ENCODE measurements at places on chromosomes 6 and 20.

- no peak for DNase-seq
Measured at GRCh38 chr6:158910484-158911440, 89.2 kb downstream of the RSPH3 start.

DNA sequence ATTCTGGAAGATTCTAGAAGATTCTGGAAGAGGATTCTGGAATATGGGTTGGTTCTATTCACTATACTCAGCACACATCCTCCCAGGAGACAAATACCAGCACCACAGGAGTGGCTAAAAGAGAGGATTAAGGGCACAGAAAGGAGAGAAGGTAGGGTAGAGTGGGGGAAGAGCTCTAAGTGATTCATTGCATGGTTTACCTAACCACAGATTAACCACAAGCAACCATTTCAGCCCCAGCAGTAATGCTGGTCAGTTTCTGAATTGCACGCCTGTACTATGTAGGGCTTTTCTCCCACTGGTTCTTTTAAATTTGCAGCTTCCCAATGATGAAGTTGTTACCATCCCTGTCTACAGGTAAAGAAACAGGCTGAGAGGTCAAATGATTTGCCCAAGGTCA is 192.7 kb upstream of the PMEPA1 start:
- DNase-seq, result no peak

- DNase-seq, result no peak
Measured at GRCh38 chr20:58153121-58153520, 75.3 kb downstream of the ANKRD60 start.

- no peak for DNase-seq
Measured at GRCh38 chr20:51236421-51236820, 213.5 kb upstream of the KCNG1 start.

GRCh38 chr20:59809630-59810448 is 123.6 kb downstream of the SYCP2 start:
- no peak for DNase-seq

- no peak for DNase-seq
Measured at GRCh38 chr20:62511915-62512610, 36.3 kb upstream of the GATA5 start.

DNA sequence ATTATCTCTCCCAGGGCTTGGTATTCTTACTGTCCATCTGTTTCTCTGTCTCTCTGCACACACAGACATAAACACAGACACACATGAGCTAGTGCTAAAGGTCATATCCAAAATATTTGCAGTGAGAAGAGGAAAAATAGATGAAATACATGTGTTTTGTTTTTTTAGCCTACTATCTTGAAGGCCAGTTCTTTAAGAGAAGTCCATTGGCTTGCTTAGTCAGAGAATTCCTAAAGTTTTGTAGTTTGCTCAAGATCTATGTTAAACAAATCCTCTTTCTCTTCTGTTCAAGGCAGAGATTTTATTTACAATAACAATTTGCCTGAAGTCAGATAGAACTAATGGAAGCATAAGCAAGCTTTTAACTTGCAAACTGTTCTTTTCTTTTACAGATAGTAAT is 120.0 kb upstream of the AKIRIN2 start:
- DNase-seq, result no peak

DNA sequence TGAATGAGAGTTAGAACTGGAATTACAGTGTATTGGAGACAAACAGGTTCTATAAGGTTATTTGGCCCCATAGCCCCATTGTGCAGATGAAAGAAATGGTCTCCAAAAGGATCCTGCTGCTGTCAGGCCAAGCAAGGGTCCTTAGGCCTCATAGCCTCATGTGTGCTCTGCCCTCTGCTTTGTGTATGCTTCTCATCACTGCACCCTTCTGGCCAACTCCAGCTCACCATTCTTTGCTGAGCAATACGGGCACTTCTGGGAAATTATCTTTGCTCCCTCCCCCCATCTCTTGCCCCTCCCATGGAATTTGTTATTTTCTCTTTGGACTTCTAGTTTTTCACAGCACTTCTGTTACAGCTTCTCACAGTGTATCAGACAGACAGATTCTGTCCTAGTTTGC is 298.8 kb downstream of the FOXA2 start:
- DNase-seq, result no peak

- peak; percentile 62 for DNase-seq
Measured at GRCh38 chr20:62804627-62805154, at the start of gene OGFR. Gene OGFR, plus strand, starts transcription at chr20:62804835. Its CDS starts 25 bp downstream, at chr20:62804860.

DNA sequence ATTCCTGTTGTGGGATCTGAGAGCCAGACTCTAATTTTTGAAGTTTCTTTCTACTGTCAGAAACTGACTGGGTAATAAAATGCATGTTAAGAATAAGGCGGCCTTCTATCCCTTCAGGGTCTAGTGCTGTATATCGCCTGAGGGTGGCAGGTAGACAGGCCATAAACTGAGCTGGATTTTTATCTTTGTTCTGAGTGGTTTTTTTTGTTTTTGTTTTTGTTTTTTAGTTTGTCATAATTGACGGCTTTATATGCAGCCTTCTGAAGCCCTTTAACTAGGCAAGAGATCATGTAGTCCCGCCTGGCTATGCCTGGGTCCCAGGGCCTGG is 747.7 kb upstream of the ADGRB3 start:
- DNase-seq, result no peak

DNA sequence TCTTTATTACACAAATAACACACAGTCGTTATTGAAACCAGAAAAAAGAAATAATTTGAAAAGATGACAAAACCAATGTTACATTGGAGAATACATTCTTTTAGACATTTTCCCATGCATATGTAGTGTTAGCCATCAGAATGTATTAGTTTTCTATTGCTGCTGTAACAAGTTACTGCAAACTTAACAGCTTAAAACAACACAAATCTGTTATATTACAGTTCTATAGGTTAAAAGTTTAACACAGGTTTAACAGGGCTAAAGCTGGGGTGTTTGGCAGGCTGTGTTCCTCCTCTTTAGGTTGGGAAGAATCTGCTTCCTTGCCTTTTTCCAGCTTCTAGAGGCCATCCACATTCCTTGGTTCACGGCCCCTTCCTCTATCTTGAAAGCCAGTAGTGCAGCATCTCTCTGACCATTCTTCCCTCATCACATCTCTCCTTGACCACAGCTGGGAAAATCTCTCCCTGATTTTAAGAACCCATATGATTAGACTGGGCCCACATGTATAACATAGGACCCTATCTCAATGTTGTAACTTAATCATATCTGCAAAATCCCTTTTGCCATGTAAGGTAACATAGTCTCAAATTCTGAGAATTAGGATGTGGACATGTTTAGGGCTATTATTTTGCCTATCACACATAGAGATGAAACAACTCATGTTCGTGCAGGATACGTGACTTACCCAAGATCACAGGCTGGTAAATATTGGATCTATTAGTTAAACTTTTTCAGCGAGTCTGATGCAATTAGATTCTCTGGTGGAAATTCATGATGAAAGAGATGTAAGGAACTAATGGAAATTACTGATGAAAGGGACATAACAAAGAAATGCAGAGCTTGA is 145.4 kb upstream of the TMEM170B start:
- DNase-seq, result no peak

DNA sequence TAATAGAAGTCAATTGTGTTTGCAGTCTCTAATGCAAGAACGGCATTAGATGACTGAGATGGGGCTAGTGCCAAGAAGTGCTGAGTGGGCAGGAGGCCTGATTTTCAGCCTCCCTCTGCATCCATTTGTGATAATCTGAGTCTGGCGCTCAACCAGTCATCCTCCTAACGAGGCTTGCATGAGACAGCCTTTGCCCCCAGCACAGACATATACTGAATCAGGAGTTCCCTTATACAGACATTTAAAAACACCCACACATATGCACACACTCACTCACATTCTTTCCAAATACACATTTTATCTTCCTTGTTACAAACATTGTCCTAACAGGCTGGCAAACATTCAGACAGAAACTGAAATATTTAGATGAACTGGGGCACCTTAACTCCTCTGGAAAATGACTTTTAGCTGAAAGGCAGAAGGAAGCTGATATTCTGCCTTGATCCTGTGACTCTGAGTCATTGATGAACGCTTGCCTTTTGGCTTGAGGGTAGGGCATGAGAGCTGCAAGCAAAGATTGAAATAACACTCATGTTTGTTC is 562.3 kb downstream of the DHX35 start:
- no peak for DNase-seq

- DNase-seq, result no peak
Measured at GRCh38 chr6:150252714-150253444, 110.0 kb downstream of the PPP1R14C start.

DNA sequence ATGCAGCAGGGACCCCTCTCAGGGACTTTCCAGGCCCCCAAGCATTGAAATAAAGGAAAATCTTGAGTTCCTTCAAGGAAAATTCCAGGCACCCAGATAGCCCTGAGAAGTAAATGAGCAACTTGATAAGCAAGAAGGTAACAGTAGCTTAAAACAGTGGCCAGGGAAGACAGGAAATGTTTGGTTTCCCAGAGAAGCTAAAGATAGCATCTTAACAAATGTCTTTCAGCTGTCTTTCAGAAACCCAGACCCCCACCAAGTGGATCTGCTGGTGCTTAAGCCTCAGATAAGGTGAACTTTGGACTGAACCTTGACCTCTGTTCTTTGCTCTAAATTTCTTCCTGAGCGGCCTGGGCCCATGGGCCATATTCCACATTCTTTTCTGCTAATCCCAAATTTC is 117.8 kb upstream of the CST7 start:
- no peak for DNase-seq

DNA sequence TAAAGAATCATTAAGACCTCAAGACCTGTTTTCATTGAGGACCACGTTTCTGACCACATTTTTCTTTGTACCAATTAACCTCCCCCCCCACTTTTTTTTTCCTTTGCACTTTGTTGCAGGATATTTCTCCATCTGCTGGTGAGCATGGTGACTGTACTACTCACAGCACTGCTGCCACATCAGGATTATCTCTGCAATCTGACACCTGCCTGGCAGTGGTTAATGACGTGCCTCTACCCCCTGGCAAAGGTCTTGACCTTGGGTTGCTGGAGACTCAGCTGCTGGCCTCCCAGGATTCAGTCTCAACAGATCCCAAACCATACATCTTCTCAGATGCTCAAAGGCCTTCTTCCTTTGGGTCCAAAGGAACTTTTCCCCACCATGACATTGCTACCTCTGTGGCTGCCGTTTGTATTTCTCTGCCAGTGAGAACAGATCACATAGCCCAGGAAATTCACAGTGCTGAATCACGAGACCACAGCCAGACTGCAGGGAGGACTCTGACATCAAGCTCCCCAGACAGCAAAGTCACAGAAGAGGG is 46.6 kb upstream of the EDN3 start:
- DNase-seq, result no peak

DNA sequence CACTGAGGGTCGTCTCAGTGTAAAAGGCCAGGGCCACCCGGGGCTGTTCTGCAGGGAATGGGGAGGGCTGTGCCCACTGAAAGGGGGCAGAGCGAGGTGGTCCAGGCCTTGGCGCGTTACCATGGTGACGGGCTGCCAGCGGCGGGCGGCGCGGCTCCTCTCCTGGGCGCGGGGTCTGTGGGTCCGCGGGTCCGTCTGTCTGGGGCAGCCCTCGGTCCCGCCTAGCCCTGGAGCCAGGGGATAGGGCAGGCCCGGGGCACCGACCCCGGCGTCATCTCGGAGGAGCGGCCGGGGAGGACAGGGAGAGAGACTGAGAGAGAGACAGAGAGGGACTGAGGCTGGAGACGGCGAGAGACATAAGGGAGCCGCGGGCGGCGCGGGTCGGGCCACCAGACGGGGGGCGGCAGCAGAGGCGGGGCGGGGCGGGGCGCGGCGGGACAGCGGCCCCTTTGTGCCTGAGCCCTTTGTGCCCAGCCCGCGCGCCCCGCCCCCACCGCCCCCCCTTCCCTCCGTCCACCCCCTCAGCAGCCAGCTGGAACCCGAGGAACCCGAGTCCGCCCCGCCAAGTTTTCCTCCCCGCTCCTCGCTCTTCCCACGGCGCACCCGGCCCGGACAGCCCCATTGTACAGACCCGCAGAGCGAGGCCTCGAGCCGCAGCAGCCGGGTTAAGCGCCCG is at the start of gene KIAA1755:
Gene KIAA1755 (minus strand): TSS at position 358 of the 676 bp plus-strand sequence. CDS start 235 bp downstream, at position 123.
- DNase-seq, result no peak

DNA sequence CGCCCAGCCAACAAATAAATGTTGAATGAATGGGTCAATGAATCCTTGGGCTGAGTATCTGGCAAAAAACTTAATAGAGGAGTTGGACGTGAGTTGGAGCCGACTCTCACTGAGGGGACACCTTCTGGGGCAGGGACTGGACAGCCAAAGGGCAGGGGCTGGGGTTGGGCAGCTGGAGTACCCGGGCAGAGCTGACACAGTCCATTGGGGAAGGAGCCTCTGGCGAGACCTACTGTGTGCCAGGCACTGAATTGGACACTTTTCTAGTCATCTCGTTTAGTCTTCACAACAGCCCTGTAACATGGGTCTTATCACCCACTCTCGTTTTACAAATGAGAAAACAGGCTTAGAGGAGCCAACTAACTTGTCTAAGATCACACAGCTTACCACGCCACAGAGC is 4.7 kb upstream of the MAPK13 start:
- DNase-seq, result no peak

DNA sequence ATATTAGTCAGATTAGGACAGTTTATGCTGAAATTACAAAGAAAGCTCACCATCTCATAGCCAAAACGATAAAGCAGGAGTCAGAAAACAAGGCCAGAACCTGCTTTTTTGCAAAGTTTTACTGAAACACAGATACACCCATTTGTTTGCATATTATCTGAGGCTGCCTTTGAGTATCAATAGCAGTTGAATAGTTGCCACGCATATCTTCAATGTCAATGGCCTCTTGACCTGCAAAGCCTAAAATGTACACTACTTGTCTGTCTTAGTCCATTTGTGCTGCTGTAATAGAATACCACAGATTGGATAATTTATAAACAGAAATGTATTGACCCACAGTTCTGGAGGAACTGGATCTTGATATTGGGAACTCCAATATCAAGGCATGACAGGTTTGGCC is 94.1 kb upstream of the NT5E start:
- no peak for DNase-seq

GRCh38 chr6:93252930-93253329 is 166.4 kb downstream of the EPHA7 start:
- no peak for DNase-seq

- no peak for DNase-seq
Measured at GRCh38 chr6:64310214-64310613, 674.6 kb downstream of the PHF3 start.

- no peak for DNase-seq
Measured at GRCh38 chr20:24789877-24790276, 159.2 kb upstream of the CST7 start.

DNA sequence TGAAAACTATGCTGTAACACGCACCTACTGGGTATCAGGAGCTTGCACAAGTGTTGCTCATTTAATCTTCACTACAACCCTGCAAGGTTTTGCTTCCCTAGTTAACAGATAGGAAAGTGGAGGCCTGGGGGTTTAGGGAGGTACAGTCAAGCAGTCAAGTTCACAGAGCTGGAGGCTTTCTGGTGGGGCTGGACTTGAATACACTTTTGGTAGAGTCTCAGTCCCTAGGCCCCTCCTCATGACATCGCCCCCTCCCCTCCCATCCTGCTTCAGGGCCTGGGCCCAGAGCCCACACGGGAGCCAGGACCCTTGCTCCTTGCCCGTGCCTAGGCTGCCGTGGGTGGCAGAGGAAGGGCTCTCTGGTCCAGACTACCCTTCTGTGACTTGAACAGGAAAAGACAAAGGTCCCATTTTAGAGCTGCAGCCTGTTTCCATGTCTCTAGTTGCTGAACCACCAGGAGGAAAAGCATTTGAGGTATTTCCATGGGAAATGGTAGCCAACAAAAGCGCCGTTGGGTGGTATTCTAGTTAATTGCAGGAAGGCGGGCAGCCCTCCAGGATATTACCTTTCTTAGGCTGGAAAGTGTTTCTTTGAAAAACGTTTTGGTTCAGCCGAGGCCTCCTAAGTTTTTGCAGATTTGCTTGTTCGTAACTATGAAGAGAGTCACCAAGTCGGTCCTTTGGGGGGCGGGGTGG is 84.9 kb downstream of the CDC5L start:
- DNase-seq, result no peak

- no peak for DNase-seq
Measured at GRCh38 chr20:47741669-47742608, 43.3 kb downstream of the SULF2 start.

GRCh38 chr6:137099689-137100403 is 55.1 kb upstream of the IL20RA start:
- no peak for DNase-seq
